Activated effector memory CD4-positive, alpha-beta T cell treated with anti-CD3 and anti-CD28 coated beads, Interleukin-2, amount 50 U/mL, for 16 hours (primary cell): ENCODE measurements at places on chromosomes 7 and 10.

DNA sequence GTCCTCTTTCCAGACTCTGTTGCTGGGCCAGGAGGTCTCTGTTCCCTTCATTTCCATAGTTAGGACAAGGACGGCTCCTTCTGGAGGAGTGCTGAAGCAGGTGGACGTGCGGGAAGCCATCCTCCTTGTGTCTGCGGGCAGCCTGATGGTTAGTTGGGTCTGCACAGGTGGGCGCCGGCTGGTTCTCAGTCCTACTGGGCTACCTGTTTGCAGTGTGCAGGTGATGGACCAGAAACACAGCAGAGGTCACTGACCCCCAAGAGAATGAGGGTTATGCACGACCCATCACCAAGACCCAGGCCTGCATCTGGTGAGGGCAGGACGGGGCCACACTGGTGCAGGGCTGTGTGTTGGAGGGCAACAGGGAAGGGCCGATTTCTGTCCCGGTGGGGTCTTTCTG, 7.8 kb downstream of the RARRES2 start:
- no peak for DNase-seq

DNA sequence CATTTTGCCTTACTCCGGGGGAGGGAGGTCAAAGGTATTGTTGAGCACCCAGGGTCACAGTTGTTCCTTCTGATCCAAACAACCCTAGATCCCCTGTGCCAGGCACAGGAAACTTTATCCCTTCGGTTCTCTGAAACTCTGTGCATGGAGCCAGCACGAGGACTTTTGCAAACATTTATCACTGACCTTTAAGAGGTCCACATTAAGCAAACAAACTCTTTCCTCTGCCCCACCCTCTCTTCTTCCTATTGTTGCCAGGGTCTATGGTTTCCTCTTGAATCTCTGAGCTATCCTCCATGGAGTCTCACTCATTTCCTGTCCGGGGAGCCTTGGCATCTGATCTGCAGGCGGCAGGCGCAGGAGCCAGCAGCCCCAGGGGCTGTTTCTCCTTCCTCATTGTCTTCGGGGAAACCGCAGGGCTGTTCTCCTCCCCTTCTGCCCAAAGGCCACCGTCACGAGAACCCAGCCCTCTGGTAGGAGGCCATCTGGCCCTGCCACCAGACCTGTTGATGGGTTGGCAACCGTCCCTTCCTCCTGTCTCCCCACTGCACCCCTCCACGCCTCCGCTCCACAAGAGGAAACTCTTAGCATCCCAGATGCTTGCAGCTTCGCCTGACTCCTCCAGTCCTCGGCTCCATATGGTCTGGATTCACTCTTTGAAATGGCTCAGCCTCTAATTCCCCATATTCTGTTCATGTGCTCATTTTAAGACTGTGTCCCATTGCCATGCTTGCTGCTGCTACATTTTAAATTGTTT, 327.3 kb upstream of the NRP1 start:
- no peak for DNase-seq

- DNase-seq: no peak
Observed at GRCh38 chr7:37349979-37350590, 98.6 kb downstream of the ELMO1 start.

- DNase-seq: no peak
Observed at GRCh38 chr7:3544202-3544601, 243.2 kb downstream of the SDK1 start.

DNA sequence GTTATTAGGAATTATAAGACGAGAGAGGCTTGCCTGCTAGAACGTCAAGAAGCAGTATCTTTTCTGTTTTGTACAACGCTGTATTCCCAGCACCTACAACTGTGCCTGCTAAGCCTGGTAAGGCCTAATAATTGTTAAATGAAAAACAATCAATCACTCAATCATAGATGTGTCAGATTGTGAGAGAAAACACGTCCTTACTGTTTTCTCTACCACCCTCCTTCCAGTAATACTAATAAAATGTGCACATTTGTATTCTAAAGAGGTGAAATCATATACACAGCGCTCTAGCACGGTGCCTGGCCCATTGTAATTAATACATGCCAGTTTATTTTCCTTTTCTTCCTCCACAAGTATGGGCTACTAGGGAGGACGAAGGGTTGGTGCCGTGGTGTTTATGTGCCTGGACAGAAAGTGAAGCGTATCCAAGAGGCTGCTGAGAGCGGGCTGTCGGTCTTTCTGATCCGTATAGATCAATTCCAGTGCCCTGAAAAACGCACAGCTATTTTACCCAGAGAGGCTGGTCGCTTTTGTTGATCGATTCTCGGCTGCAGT, 1.5 kb upstream of the AUTS2 start:
- DNase-seq: no peak
